ENCODE measurements at places on chromosomes 5 and 9.
A peak's percentile ranks its signal among the peaks of the same experiment; 100 is the strongest.

- DNase-seq = no peak
Measured at GRCh38 chr5:123571927-123572326, 60.0 kb downstream of the CSNK1G3 start.

- DNase-seq = no peak
Measured at GRCh38 chr5:18113721-18114120, 479.5 kb downstream of the TAF11L14 start.

GRCh38 chr5:168713051-168713450 lies 133.9 kb upstream of the PANK3 start:
- DNase-seq = no peak

DNA sequence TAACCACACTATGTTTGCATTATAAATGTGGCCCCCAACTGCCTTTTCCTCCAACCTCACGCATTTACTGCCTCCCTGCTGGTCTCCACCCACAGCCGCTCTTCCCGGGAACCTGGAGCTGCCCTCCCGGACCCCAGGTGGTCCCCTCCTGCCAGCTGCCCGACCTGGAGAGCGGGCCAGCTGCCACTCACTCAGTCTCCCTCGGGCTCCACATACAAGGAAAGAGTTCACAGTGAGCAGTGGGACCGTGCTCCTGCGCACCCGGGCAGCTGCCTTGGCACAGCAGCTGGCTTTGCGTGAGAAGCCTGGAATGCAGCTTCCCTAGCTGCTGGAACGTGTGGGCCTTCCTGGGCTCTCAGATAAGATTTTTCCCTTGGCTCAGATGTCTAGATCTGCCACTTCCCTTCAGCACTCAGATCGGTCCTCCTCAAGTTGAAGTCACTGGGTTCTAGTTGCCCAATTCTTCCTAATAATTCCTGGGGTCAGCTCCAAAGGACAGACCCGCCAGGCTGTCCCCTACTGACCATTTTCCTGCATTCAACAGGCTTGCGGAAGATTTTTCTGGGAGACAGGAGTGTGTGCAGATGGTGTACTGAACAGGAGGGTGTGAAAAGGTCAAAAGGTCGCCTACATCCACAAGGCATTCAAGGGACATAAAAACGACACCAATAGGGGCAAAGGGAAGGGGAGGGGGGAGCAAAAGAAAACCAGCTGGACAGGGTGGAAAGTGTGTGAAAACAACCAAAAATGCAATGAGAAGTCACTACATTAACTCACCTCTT lies 69.1 kb downstream of the MYO10 start:
- DNase-seq = no peak

- no peak for DNase-seq
Measured at GRCh38 chr9:19154135-19154612, 26.9 kb upstream of the PLIN2 start.

GRCh38 chr9:71814226-71814625 lies 45.9 kb upstream of the CEMIP2 start:
- DNase-seq = no peak

DNA sequence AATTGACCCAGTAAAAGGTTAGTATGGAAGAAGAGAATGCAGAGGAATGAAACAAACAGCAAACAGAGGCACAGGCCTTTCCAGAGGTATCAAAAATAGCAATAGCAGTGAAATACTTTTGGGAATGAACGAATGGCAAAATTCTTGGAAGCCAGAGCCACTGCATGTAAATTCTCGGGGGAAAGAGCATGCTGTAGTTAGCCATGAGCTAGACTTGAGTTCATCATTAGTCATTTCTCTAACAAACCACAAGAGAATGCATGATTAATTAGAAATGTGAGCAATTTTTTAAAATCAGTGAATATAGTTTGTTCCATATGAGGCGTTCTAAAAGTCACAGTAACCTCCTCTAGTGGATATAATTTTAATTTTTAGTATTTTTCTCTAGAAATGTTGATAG lies 170.3 kb upstream of the PRR16 start:
- no peak for DNase-seq

DNA sequence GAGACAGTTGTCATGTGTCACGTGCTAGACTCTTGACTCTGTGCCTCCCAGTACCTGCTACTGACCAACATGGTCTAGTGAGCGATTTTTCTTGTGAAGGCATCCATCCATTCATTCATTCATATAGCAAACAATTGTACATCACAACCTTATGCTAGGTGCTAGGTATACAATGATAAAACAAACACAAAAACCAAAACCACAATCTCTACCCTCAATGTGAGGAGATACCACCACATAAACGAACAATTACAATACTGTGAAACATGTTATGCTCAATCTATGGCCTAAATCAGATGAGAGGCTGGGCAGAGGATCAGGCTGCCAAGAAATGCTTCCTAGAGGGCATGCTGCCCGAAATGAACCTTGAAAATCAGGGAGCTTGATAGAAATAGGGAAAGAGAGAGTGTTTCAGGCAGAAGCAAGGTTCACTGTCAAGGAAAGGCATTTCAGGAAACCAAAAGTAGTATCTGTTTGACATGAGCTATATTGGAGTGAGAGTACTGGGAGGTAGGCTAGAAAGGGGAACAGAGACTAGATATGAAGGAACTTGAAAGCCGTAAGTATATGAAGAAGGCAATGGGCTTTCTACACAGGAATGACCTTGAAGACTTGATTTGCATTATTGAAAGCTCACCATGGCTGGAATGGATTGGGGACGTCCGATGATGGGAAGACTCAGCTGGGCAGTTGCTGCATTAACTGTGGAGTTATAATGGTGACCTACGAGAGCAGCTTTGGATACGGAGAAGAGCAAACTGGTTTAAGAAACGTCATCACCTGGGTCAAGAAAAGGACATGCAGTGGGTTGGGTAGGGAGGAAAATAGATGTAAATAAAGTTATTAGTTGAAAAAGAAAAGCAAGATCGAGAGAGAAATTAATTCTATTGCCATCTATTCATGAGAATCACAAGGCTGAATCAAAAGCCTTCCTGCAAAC lies 90.1 kb downstream of the THBS4 start:
- DNase-seq = no peak

GRCh38 chr9:131433302-131433854 lies 39.5 kb downstream of the PRRC2B start:
- no peak for DNase-seq

DNA sequence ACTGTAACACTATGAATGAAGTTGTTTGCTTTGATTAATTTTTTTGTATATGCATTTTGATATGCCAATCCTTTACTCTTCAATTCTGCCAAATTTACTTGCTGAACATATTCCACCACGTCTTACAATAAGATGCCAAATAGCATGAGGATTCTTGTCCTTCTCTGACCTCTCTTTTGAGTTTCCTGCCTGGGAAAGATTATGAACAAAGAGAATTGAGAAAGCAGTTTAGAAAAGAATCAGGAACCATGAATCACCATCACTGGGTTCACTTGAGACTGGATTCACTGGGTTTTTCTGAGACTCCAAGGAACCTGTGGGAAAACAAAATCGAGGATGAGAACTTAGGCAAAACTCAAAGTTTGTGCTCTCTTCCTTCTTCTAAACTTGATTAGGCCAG lies 256.5 kb downstream of the CETN3 start:
- no peak for DNase-seq

- no peak for DNase-seq
Measured at GRCh38 chr5:177478711-177479646, 5.5 kb upstream of the DBN1 start.

DNA sequence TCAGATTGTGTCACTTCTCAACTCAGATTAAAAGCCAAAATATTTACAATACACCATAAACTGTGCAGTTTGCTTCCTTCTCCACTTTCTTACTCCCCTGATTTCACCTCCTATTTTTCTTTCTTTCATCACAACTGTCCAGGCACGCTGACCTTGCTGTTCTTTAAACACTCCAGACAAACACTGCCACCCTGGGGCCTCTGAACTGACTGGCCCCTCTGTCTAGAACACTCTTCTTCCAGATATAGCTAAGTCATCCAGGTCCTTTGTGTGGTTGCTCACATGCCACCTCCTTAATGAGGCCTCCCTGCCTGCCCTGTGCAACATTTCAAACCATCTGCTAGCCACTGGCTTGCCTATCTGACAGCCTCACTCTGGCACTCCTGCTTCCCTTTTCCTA lies 46.6 kb downstream of the ATG10 start:
- DNase-seq = no peak

DNA sequence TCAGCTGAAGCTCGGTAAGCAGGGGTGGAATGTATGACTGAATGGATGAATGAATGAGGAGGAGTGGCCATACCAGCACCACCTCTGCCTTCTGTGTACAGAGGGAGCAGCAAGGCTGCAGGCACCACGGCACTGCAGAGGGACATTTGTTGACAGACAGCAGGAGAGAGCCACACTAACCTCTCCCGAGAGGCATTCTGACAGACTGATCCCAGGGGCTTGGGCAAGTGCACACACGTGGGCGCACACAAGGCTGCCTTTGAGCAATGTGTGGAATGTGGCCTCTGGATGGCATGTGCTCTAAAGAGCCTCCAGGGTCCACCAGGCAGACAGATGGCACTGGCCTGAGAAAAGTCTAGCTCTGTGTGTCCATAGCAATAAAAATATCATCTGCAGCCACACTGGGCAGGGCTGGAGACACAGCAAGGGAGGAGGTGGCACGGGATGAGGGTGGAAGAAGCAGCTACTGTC lies 111.8 kb downstream of the ACTL7B start:
- DNase-seq = no peak

GRCh38 chr9:14006386-14007187 lies 307.4 kb downstream of the NFIB start:
- DNase-seq = no peak

GRCh38 chr9:105281272-105281671 lies 36.8 kb downstream of the SLC44A1 start:
- DNase-seq = no peak

GRCh38 chr9:88987661-88988060 lies 3.6 kb upstream of the S1PR3 start:
- DNase-seq = no peak

DNA sequence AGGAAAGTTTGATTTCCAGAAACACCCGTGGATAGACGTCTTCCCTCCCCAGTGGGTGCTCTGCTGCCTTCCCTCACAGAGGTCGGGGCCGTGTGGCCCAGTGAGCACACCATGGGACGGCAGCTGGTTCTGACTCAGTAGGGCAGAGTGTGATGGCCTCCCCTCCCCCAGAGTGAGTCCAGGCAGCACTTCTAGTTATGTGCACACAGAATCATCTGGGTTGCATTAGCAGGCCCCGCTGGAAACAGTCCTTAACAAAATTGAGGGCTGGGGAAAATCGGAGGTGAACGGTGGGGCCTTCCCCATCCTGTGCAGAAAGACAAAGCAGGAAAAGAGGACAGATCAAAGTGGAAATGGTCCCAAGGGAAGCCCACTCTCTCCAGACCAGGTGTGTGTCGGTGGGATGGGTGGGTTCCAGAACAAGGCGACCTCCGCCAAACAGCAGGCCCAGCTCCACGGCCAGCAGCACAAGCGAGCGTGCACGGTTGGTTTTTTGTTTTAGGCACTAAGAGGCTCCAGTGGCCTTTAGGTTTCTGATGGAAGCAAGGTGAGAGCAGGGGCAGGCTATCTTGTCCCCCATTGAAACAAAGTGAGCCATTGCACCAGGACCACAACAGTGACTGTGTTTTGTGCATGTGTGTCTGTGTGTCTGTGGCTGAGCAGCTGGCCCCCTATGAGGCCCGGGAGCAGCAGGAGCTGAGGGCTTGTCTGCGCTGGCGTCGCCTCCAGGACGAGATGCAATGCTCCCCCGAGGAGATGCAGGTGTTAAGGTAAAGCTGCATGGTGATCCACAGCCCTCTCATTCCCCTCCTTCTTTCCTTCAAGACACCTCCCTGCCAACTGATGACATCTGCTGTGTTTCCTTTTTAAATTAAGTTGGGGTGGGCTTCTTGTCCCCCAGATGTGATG lies 201.5 kb downstream of the AOPEP start:
- no peak for DNase-seq

GRCh38 chr5:124054564-124054963 lies 542.6 kb downstream of the CSNK1G3 start:
- no peak for DNase-seq

DNA sequence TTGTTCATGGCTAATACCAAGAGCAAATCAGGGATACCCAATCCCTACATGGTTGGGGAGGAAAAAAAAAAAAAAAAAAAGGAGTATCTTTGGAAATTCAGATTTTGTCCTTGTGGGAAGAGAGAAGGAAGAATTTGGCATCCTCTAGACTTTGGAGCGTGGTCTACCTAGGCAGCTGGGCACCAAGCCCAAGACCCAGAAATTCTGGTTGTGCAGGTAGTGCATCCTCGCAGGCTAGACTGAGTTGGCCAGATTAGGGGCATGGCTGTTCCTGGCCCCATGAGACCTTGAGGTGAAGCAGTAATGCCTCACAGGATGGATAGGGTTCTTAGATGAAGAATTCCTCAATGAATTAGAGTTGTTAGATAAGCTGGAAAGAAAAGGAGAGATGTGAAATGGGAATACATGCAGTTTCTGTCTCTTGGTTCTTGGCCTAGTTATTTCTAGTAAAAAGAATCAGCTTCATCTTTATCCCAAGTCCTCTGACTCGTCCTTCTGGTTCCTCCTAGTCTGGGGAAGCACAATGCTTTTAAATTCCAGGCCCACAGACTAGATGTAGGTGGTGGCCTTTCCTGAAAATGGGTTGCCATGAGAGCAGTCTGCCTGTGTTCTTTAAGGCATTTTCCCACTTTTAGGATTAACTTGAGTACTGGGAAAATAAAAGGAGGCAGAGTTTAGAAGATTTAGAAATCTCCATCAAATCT lies 140.5 kb upstream of the RUSC2 start:
- DNase-seq = no peak

GRCh38 chr9:80093695-80094094 lies 521.9 kb downstream of the TLE4 start:
- DNase-seq = no peak

DNA sequence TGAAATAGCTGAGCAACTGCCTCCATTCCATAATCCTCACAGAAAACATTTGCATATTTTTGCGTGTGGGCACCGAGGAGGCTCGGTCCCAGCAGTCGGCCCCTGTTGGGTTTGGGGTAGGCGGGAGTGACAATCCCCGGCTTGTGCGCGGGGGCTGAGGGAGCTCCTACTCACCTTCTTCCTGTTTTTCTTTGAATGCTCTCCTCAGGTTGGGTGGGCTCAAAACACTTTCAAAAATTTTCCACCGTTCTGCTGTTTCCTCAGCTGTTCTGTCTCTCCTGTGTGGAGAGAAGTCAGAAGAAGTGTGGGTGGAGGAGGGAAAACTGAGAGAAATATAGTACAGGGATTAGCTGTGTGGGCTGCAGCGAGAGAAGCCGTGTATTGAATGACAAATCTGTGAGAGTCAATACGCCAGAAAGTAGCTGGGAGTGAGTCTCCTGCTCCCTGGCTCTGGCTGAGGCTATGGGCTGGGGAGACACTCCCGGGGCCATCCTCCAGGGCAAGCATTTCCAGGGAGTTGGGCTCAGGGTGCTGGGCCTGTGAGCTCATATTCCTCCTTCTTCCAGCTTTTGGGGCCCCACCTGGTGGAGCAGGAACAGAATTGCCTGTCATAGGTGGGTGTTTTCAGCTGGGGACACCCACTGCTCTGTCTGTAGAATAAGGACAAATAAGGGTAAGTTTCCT lies 84.7 kb downstream of the CMYA5 start:
- peak; percentile 31 for DNase-seq

DNA sequence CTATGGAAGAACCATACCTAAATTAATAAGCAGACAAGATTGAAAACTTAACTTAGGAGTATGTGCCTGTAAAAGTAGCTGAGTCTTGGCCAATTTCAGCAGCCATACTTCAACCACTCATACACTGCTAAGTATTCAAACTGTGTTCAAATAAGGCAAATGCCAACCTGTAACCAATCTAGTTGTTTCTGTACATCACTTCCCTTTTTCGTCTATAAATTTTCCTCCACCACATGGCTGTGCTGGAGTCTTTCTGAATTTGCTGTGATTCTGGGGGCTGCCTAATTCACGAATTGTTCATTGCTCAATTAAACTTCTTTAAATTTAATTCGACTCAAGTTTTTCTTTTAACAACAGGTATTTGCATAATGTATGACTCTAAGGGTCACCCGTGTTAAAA lies 184.4 kb downstream of the PLK2 start:
- no peak for DNase-seq

- no peak for DNase-seq
Measured at GRCh38 chr9:126144603-126145456, 181.8 kb upstream of the MVB12B start.
